ENCODE measurements at places on chromosomes 12 and 14.

DNA sequence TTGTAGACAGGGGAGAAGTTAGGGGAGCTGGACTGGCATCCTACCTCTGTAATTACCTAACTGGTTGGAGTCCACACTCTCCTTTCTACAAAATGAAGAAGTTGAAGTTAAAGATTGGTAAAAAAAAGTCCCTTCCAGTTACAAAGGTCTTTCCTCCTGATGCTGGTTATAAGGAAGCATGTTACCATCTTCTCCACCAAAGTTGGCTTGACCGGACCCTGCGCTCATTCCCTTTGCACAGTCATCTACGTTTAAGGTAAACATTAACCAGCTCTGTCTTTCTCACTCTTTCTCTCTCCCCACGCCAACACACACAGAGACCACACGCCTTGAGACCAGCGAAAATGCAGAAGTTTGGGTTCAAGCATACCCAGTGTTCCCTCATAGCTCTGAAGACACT, 11.9 kb downstream of the FBLN5 start:
- no peak for DNase-seq

GRCh38 chr12:79973801-79974200, 38.9 kb upstream of the PPP1R12A start:
- DNase-seq = no peak

DNA sequence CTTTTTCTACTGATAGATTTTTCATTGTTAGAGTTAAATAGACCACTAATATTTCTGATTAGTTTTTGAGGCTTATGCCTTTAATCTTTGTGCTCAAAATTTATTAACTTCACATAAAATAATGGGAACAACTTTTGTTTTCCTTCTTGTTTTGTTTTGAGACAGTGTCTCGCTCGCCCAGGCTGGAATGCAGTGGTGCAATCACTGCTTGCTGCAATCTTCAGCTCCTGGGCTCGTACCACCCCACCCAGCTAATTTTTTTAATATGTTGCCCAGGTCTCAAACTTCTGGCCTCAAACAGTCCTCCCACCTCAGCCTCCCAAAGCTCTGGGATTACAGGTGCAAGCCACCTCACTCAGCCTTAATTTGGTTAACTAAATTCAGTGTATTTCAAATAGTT, 16.8 kb downstream of the SCFD1 start:
- no peak for DNase-seq

- no peak for DNase-seq
Observed at GRCh38 chr12:26938701-26939062, 412 bp downstream of the FGFR1OP2 start.

DNA sequence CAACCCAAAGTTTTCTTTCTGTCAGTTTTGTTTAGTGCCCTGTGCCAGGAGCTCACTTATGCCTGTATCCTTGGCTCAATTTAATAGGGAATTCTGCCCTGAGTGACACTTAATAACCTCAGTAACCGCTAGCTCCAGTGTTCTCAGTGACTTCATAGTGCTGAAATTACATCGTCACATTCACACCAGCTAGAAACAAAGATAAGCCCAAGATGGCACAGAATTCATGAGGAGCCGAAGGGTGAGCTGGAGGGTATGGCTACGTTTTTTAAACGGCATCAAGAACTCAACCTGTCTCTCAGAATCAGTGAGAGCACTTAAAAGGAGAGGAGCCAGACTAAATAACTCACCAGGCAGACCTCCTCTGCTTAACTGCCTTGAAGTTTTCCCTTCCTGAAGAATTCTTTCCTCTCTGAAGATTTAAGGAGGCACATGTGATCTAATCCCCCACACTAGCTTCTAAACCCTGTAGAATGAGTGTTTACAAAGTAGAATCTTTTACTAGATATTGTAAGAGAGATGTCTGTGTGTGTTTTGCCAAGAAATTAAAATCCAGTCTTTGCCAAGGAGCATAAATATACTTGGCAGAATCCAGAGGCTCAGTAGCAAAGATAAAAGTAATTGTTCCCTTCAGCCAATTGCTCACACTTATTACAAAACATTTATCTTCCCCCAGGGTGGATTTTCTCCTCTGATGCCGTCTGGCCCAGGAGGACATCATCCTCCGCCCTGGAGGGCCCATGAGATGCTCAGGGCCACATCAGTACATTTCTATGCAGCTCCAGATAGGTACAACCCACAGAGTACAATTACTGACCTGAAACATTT, 37.3 kb downstream of the PTGER2 start:
- no peak for DNase-seq

DNA sequence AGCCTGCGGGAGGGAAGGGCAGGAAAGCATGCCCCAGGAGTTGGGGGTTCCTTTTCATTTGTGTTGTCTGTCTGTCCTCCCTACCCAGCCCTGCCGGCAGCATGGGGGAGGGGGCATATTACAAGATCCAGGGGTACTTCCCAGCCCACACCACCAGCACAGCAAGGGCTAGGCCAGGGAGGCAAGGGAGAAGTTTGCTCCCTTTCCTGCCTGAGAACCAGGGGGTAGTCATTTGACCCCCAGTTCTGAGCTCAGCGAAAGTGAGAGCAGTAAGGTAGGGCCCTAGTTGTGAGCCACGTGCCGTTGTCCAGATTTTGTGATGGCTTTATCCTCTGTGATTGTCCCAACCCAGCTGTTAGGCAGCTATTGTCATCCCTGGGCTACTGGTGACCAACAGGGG, 364.7 kb downstream of the BCL11B start:
- no peak for DNase-seq

DNA sequence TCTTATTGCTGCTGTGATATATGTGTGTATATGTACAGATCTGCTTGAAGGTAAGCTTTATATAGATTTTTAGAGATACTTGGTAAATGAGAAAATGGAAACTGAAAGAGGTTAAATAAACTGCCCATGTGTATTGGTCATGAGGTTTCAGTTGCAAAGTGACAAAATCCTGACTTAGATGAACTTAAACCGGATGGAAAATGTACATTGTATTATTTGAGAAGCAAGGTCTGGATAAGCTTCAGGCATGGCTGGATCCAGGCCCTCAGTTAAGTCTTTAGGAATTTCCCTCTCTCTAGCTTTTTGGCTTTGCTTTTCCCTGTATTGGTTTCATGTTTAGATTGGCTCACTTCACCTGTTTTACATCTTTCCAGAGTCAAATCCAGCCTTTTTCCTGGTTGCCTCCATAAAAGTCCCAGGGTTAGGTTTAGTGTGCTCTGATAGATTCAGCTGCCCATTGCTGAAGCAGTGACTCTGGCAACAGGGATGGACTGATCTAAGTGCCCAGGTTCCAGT, 21.0 kb upstream of the MAP1LC3B2 start:
- DNase-seq = no peak

DNA sequence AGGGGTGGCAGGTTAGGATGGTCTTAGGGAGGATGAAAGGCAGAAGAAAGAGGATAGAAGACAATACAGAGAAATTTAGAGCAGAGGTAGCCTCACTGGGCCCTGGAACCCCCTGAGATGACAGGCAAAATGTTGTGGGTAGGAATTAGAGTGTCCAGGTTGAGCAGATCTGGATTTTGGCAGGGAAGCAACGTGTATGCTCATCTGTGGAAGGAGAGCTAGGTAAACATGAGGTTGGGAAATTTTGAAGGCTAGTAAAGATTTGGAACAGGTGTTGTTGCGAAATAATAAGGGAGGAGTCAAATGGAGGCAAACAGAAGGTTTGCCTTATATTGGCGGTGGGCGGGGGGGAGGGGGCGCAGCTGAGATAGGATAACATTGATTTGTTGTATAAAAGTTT, 5.3 kb downstream of the HSD17B6 start:
- no peak for DNase-seq

GRCh38 chr14:75443203-75443969, 15.6 kb downstream of the JDP2 start:
- no peak for DNase-seq
